Karpas-422 (cell line): ENCODE measurements at places on chromosomes 3 and 15.
A peak's percentile ranks its signal among the peaks of the same experiment; 100 is the strongest.

- peak; percentile 55 for DNase-seq
These were observed 3.4 kb downstream of the ATP2C1 start for GRCh38 chr3:130897316-130897715.

DNA sequence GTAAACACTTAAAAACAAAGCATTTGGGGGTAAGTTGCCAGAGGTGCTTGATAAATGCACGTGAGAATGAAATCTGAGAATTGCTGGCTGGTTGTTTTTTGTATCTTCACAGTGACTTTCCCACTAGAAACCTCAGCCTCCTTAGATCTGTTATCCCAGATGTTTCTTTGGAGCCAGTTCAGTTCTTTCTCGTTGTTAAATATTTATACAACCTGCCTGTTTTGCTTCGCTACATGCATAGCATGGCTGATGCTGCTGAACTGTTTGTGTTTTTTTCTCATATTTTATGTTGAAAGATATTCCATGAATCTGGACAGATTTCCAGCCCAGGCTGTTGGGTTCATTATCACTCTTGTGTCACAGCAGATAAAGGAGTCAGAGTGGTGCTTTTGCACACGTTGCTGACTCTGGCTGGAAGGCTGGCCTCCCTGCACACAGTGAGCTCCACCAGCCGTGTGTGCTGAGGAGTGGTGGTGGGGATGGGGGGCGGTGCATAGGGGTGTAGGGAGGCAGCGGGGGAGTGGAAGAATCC lies 80.2 kb downstream of the ARNT2 start:
- DNase-seq: no peak

- no peak for DNase-seq
These were observed 28.6 kb downstream of the FAM174B start for GRCh38 chr15:92627014-92627413.

DNA sequence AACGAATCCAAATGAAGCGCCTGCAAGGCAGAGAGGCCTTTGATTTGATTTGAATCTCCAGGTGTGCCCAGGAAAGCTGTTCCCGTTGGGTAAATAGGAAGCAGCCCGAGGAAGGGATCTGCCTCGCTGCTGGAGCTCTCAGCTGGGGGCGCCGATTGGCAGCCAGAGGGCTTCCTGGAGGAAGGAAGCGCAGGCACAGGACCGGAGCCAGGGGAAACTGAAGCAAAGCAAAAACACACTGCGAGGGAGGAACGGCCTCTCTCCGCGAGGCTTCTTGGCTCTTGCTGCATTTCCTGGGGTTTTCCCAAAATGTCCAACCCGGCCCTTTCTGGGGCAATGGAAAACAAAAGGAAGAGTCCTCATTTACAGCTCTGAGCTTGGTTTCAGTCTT lies 80.3 kb downstream of the TMEM266 start:
- DNase-seq: no peak

DNA sequence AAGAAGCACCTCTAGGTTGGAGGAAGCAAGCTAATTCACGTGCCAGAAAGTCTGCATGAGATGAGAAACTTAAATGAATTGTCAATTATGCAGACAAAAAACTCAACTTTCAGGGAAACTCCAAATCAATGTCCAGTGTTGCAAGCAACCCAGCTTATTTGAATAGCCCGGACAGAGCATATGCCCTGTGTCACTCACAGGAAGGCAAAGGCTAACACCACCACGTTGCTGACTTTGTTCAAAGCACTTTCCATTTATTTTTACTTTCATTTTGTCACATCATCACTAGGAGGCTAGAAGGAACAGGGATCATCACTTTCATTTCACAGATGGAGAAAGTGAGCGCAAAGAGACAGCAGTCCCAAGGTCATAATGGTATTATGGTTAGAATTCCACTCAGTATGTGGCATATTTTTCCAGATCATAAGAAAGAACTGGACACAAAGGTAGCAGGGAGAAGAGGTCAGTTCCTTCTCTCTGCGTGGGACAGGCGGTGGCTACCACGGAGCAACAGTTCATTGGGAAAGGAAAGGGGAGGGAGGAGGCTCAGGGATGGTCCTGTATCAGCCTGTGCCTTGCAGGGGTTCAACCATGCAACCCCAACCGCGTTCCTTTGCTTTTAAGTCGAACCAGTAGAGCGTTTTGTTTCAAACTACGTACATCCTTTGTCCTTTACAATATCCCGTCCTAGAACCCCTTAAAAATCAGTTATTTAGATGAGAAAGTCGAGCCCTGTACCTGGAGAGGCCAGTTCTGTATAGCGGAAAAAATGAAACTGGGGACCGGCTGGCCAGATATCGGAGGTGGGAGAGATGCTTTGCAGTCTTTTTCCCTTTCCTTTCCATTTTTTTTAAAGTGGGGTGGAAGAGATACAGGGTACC lies 1.1 kb downstream of the HEG1 start:
- peak; percentile 71 for DNase-seq

GRCh38 chr3:154151969-154152368 lies 30.8 kb downstream of the ARHGEF26 start:
- DNase-seq: no peak
